Activated T-cell treated with anti-CD3 and anti-CD28 coated beads, Interleukin-2, amount 50 U/mL, for 1 hour (primary cell): ENCODE measurements at places on chromosomes 13 and 19.

- DNase-seq = no peak
Observed at GRCh38 chr19:49337267-49338022, 2.2 kb downstream of the CD37 start.

- no peak for DNase-seq
Observed at GRCh38 chr13:102580552-102581169, 16.1 kb upstream of the TPP2 start.

DNA sequence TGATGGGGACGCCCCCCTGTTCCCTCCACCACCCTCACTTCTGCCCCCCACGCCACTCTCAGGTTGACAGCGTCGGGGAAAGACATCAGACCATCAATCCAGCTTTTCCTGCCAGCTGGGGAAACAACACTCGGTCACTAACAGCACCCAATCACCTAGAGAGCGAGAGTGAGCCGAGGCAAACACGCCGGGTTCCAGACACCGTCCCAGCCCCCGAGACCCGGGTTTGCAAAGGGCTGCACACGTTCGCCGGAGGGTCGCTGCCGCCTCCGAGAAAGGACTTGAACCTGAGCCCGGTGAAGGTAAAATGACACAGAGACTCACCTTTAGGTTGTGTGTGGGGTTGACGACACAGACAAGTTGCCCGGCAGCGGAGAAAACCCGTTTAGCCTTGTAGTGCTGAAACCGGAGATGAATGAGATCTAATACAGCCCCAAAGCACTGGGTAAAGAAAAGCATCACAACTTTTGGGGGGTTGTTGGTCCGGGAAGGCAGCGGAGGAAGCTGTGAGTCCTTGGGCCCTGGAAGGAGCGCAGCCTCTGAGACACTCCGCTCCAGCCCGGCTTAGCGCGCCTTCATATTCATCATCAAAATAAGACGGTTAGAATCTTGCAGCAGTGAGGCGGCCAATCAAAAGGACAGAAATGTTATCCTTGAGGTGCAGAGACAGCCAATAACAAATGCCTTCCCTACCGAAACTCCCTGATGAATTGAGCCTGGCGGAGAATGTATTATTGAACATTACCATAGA is at the start of gene SIAH3:
Gene SIAH3 (minus strand): TSS at position 583 of the 751 bp plus-strand sequence. CDS start 124 bp downstream, at position 459.
- DNase-seq = peak; percentile 27

GRCh38 chr19:1860042-1860775 is 3.2 kb downstream of the KLF16 start:
- DNase-seq = peak; percentile 65

- no peak for DNase-seq
Observed at GRCh38 chr19:48703316-48703715, 7.5 kb downstream of the FUT2 start.

- DNase-seq = no peak
Observed at GRCh38 chr13:47418206-47418920, 521.5 kb upstream of the HTR2A start.

DNA sequence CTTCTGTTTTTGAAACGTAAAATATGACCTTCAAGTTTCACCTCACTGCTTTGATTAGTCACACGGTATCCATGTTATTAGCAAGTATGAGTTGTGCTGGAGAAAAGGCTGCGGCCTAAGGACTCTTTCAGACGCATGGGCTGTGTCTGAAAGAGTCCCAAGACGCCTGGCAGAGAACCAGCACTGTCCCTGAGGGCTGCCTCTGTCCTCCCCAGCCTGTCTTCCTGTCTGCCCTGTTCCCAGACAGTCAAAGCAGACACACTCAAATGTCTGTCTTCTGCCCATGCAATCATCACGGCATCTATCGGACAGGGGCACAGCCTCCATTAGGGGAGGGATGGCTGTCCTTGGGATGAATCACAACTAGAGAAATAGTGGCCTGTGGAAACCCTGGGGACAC is 65.5 kb downstream of the DPY19L3 start:
- no peak for DNase-seq

DNA sequence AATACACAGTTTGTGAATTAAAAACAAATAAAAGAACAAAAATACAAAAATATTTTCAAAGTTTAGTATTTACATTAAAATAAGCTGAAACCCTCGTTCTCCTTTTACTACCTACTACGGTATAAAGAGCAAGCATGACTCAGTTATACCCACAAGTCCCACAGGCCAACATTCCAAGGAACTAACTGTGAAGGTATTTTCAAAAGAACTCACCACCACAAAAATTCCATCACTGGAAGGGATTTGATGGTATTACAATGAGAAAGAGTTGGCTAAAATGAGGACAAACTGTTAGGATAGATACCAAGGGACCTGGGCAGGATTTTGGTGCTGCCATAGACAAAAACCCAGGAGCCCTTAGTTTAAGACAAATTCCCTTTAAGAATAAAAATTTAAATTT is 122.7 kb downstream of the TBC1D4 start:
- DNase-seq = no peak

DNA sequence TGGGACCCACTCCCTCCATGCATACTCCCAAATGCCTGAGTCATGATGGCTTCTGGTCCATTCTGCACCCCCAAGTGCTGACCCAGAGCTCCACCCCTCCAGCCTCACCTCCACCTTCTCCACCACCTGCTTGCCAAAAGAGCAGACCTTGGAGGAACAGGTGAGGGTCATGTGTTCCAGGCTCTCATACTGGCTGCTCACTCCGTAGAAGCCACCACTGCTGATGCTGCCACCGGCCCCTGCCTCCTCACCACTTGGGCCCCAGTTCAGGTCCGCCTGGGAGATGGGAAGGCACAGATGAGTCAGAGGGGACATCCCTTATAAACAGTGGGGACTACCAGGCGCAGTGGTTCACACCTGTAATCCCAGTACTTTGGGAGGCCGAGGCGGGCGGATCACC is 7.9 kb downstream of the CD37 start:
- DNase-seq = no peak

DNA sequence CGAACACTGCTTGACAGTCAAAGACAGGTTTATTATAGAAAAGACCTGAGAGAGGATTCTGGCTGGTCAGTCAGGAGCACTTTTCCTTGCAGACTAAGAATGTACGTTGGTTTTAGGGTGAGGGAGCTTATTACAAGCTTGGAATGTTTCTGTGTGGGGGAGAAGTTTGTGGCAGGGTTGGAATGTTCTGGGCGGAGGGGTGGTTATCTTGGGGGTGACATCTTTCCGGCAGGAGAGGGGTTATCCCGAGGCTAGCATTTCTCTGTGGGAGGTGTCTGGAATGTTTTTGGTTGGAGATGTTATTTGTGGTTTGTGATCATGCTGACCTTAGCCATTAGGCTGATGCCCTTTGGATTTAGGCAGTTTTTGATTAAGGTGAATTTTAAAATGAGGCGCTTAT is 61.8 kb downstream of the ZNF136 start:
- no peak for DNase-seq

GRCh38 chr19:14561847-14562351 is 10.0 kb downstream of the NDUFB7 start:
- no peak for DNase-seq

DNA sequence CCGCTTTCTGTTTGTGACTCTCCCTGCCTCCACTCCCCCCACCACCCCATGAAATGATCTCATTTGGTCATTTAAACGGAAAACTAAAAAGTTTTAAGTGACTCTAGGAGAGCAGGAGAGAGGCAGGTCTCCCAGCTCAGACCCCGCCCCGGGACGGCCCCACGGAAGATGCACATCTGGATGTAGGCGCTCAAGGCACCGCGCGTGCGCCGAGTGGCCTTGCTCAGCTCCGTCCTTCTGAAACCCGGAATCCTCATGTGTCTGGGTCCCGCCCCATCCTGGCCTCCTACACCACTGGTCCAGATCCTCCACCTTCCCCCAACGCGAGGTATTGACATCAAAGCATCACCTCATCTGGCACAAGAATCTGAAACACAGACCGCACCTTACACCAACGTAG is 15.7 kb upstream of the IGFL1 start:
- no peak for DNase-seq

DNA sequence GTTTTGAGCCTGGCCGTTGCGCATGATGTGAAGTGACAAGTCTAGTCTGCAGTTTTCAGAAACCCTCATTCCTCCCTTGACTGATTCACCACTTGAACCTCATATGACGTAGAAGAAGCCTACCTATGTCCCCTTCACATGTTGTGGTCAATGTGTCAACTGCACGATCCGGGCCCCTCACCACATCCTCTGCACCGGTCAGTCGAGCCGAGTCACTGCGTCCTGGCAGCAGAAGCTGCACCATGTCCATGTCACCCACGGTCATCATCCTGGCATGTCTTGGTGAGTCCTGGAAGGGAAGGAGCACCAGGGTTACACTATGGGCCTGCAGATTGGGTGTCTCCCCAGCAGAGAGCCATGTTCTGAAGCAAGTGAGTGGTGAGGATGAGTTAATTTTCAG is at the start of gene KIR2DL4:
Gene KIR2DL4 (plus strand): TSS at position 201 of the 400 bp plus-strand sequence. CDS start 42 bp downstream, at position 243.
- no peak for DNase-seq

DNA sequence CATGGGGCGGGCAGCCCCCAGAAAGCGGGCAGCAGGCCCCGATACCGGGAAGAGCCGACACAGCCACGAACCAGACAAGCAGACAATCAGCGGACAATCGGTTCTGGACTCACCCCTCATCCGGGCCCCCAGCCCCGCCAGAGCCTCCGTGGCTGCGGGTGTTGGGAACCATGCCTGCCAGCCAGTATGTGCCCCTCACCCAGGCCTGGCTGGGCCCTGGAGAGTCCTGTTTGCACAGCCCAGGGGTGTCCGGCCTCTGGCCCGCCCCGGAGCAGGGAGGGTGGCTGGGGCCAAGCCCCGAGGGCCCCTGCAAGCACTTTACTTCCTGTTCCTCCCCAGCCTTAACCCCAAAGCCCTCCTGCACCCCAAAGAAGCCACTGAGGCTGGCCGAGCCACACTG is 7.8 kb downstream of the PODNL1 start:
- DNase-seq = no peak

GRCh38 chr13:75312884-75313520 is 169.0 kb downstream of the TBC1D4 start:
- DNase-seq = peak; percentile 21

DNA sequence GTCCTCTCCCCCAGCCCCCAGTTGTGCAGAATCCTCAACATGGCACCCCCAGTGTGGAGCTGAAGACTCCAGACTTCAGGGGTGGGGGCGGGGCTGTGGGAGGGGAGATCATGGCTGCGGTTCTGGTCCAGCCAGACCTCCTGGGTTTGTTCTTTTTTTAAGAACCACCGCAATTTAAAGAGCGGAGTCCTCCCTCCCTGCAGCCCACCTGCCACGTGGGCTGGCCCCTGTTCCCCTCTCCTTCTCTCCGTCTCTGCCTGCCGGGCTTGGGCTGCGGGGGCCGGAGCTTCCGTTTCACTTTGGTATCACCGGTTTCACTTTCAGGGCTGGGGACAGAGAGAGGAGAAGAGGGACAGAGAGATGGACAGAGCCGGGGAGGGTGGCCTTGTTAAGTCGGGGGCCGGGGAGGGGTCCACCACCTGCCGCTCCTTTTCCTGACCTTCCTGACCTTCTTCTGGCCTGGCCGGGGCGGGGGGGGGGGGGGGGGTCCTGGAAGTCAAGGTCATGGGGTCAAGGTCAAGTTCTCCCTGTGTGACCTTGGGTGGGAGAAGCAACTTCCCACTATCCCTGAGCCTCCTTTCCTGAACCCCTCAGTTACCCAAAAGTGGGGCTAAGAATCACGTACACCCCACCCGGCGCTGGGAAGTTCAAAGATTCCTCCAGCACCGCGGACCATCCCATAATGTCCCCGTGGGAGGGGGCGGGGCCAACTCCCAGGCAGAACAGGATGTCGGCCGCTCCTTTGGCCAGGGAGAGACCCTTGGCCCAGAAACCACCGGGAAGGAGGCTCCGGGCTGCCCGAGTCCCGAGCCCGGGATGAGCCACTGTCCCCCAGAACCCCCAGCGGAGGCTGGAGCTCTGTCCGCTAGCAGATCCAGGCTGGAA is 11.3 kb upstream of the ZBTB7A start:
- peak; percentile 49 for DNase-seq

DNA sequence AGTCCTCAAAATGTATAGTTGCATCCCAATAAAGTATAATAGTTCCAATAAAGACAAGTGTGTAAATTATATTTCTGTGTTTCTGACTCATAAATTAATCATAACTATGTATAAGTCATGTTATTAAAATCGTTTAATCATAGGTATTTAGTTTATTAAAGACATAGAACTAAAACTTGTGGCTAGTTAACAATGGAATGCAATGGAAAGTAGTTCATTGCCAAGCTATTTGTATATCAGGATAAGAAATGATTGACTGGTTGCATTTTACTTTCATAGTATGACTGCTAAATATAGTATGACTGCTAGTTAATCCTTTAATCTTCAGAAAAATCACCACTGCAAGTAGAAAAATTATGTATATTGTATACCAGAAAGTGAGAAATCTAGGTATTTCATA is 16.9 kb downstream of the COG3 start:
- no peak for DNase-seq

DNA sequence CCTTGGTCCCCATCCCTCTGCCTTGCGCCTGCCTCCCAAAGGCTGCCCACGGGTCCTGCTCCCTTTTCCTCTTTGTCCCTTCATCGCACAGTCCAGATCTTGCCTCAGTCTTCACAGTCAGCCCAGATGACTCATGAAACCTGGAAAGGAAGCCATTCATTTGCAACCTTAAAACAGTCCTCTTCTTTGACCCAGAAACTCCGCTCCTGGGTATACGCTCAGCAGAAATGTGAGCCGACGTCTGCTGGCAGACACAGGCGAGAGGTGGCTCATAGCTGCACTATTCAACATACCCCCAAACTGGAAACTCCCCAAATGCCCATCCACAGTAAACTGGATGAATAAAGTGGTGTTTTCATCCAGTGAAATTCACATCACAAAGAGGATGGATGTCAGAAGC is 13.6 kb upstream of the PEPD start:
- no peak for DNase-seq

- no peak for DNase-seq
Observed at GRCh38 chr13:102657630-102658029, 37.2 kb downstream of the METTL21C start.

GRCh38 chr19:35389192-35389861 is 18.5 kb downstream of the GPR42 start:
- no peak for DNase-seq

GRCh38 chr13:21676611-21677021 is 5.7 kb downstream of the FGF9 start:
- peak; percentile 24 for DNase-seq

- no peak for DNase-seq
Observed at GRCh38 chr19:18171605-18172327, 1.8 kb upstream of the IFI30 start.

GRCh38 chr19:48506138-48506733 is 5.4 kb downstream of the LMTK3 start:
- DNase-seq = peak; percentile 43
